ENCODE measurements at places on chromosomes 6 and 20.

DNA sequence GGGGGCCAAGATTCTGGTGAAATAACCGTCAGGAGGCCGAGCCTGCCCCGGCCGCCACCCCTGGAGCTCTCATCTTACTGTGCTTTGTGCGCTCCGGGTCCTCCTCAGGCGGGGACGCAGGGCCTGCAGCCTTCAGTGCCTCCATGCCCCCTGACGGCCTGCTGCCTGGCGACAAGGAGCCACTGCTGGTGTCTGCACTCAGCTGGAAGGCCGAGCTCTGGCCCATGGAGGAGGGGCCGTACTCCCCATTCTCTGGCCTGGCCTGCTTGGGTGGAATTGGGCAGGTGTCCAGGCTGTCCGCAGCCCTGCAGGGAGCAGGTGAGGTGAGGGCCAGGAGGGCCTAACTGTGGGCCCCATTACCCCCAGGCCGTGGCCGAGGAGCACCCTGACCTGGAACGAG is 5.3 kb downstream of the ZNF512B start:
- DNase-seq = no peak

DNA sequence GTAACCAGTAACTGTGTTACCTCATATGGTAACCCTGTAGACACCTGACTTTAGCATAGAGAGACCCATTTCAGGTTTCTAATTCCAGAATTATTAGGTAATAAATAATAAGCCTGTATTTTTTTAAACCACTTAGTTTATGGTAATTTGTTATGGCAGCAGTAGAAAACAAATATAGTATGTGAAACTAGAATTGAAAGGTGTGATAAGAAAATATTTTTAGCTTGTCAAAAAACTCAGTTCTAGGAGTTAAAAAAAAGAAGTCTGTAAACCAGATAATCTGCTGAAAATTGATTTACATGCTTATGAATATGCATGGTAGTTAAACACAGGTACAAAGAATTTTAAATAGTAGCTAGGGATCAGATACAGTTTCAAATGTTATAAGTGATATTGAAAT is 695.0 kb upstream of the GJE1 start:
- DNase-seq = no peak

DNA sequence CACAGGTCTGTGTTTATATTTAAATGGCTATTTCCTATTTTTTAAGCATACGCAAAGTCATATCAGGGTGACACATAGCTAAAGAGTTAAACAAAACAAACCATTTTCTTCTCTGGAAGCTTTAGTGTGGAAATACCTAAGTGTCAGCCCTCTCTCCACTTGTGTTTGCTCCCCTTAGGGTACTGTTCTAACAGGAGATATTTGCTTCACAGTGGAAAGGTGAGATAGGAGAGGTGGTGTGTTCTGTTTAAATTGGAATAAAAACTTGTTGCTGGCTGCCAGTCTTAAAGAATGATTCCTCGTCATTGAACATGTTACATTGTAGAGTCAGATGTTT is 18.9 kb downstream of the PHACTR2 start:
- no peak for DNase-seq

GRCh38 chr6:97073903-97074302 is 149.4 kb downstream of the KLHL32 start:
- no peak for DNase-seq

DNA sequence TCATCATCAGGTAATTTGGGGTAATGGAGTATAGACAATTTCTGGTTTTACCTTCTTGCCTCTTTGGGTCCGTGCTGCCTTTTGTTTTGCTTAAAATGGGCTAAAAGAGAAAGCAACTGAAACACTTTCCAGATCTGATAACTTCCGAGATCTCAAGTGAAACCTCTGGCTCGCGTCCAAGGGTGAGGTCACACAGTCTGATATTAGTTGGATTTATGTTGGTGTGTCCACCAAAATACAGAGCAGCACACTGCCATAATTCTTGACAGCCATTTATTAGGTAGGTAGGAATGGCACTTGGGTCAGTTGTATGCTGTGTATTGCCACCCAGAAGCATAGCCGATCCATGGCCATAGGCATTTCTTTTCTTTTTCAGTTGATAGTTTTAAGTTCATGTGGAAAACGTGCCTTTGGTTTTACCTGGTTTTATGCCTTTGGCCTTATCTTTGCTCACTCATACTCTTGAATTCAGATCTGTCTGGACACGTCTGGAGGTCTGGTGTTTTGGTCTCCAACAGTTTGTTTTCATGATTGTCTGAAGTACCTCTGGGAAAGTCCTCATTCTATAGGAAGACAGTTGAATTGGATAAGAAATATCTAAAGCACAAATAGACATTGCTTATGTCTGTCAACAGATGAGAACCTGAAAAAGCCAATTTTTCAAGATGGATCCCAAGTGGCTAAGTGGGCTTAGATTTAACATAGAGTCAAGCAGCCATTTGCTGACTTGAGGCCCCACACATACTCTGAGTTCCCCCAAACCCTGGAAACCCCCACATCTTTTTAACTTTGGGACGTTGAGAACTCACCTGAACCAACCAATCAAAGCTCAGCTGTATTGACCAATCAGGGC is 320.8 kb downstream of the SOX4 start:
- DNase-seq = no peak

DNA sequence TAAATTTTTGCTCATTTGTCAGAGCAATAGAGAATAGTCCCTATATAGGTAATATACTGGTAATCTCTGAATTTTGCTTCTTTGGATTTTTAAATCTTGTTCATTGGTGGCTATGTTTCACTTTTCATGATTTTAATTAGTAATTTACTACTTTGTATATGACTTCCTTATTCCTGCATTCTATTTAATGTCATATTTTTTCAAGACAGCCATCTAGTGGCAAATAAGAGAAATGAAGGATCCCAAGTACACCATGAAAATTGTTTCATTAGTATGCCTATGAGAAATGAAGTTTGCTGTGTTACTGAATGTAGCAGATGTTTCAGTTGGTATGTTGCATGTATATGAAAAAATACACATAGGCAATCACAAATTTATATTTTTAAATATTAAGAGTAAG is 82.4 kb downstream of the ZNF292 start:
- DNase-seq = peak; percentile 19

DNA sequence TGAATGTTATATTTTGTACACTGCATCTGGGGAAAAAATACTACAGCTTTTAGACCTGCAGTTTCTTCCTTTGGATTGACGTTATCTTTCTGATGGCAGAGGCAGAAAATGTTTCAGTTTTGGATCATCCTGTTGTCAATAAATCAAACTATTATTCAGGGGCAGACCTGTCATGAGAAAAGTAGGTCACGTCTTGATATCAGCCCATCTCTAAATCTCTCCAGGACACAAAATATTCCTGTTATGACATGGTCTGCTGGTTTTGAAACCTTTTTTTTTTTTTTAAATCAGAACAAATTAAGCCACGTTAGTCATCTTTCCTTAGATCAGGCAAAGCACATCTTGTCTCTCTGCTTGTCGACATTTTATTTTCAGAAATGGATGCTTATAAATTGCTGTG is 24.0 kb downstream of the IL20RA start:
- DNase-seq = no peak

DNA sequence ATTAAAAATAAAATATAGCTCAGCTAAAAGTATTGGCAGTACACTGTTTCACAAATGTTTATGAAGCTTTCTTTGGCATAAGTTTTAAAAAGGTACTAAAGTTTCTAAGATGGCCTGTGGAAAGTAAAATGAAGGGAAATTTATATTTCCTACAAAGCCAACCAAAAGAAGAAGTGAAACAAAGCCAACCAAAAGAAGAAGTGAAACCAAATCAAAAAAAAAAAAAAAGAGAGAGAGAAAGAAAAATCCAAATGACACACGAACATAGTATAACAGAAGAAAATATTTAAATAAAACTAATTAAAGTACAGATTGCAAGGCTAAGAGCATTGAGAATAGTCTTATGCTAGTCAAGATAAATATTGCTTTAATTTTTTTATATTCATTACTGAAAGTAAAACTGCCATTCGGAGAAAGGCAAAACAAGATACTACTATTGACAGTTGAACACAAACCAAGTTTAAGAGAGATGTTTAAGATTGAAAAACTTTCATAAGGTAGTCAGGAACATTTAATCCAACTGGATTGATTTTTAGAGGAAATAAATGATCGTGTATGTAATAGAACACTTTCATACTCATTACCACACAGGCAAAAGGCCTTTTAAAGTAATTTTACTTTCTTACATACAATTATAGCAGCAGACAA is 12.8 kb upstream of the KHDRBS2 start:
- DNase-seq = no peak

- no peak for DNase-seq
Observed at GRCh38 chr6:34489207-34489805, 23.4 kb downstream of the PACSIN1 start.

DNA sequence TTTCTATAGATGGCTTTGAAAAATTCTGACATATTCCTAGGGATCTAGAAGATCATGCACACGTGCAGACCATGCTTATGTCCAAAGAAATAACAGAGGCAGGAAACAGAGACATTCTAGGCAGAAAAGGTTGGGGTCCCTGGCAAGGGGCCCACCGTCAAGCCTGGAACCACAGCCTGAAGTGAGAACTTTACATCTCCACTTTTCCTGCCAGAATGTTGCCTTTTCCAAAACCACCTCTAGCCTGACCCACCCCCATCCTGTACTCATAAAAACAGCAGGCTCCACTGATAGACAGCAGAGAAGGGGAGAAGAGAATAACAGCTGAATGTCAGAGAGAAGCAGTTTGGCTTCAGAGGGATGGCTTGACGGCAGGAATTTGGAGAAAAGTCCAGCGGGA is 257.3 kb upstream of the NT5E start:
- no peak for DNase-seq

- no peak for DNase-seq
Observed at GRCh38 chr6:31575335-31575901, at the start of gene TNF. TSS of gene TNF (plus strand) at chr6:31575565. CDS start at chr6:31575742, 177 bp downstream.

DNA sequence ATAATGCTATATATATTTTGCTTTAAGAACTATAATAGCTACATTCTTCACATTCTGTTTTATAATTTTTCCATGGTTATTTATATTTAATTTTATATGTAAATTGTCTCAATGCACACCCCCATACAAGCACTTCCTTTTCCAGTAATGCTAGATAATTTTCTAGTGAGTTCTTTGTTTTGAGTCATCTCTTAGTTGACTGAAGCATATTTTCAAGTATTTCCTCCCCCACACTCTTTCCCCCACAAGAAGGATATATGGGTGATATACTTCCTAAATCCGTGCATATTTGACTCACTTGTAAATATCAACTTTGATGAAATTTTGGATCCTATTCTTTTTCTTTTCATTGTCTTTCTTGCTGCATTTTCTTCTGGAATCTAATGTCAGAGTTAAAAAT is 82.1 kb upstream of the SRSF6 start:
- DNase-seq = no peak

- DNase-seq = no peak
Observed at GRCh38 chr6:42907336-42907735, 8.5 kb upstream of the PTCRA start.

DNA sequence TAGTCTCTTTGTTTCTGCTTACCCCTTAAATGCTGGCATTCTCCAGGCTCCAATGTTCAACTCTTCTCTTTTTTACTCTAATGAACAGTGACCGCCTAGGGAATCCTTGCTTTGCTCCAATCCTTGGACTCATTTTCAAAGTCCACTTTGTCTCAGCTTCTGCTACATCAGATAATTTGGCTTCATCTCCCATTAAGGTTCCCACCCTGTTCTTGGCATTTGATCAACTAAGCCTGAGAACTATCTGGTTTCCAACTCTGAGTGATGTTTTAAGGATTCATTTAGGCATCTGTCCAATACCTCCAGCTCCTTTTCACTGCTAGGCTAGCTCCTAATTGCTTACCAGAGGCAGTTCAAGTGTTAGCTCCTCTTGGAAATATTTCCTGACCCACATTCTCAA is 64.9 kb downstream of the ME1 start:
- DNase-seq = peak; percentile 2

DNA sequence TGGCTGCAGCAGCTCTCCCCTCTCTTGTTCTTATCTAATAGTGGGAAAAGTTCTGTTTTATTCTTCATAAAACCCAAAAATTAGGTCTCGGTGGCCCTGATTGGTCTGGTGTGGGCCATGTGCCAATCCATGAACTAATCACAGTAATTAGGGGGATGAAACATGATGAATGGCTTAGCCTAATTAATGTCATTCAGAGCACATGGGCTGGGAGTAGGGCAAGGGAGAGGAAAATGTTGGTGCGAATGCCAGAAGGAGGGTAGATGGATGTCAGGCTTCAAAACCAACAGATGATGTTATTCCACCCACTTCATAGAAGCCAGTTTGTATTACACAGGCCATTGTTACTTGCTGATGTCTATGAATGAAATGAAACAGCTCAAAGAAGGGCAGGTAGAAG is 46.5 kb downstream of the PLEKHG1 start:
- no peak for DNase-seq

- no peak for DNase-seq
Observed at GRCh38 chr6:10099529-10100140, 315.2 kb downstream of the TFAP2A start.

GRCh38 chr6:20706238-20706938 is 172.1 kb downstream of the CDKAL1 start:
- no peak for DNase-seq

- no peak for DNase-seq
Observed at GRCh38 chr6:43199912-43200311, 17.9 kb downstream of the CUL9 start.

DNA sequence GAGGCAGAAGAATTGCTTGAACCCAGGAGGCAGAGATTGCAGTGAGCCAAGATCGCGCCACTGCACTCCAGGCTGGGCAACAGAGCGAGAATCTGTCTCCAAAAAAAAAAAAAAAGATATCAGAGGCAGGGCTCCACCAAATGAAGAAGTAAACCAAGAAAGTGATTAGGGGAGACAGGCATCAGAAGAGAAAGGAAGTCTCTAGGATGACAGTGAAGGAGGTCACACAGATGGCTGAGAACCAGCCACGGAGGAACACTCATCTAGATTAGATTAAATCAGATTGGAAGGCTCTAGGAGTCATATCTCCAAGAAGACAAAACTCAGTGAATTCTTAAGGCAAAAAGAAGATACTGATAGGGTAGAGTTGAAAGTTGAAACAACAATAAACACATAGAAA is 102.2 kb upstream of the CCDC28A start:
- DNase-seq = no peak

- no peak for DNase-seq
Observed at GRCh38 chr6:121349596-121349995, 15.3 kb upstream of the TBC1D32 start.

- no peak for DNase-seq
Observed at GRCh38 chr6:132937466-132937906, 123.1 kb downstream of the RPS12 start.

DNA sequence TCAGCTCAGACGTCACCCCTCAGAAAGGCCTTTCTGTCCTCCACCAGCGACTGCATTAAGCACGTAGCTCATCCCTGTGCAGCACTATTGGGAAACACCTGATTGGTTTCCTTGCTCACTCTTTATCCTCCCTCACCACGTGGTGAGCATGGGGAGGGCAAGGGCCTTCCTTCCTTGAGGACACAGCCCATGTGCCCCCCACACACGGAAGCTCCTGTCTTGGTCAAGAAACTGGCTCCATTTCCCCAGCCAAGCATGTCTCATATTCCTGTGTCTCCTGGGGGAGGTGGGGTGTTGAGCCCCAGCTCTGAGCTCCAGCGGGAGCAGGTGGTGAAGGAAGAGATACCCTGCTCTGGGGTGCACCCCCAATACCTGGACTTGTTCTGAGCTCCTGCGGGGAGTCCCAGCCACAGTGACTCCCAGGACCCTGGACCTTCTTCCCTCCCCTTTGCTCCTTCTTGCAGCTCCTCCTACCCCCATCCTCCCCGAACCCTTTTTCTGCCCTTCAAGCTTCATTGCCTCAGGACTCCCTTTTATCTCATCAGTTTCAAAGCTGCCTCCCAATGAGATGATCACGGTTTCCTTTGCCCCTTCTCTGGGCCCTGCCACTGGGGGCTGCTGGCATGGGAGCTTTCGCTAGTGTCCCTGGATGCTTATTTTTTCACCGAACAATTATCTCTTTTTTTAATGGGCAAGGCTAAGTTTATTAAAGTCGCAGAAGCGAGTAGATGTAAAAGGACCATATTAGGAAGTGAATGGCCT is 230.1 kb downstream of the TFAP2C start:
- no peak for DNase-seq

Measured in hepatic stellate cell (primary cell).